Mesothelial cell of epicardium (in vitro differentiated cells): ENCODE measurements at places on chromosomes 4 and X. TPM values are rescaled to one million over a fixed set of nuclear protein-coding genes. Genes with fewer than 3 reads are reported as not detected.

The MAGEA11 gene
- not detected in 3 replicates for total RNA-seq

- DNase-seq = no peak
Observed at GRCh38 chrX:97907791-97908190, 1024.1 kb downstream of the RPA4 start.

DNA sequence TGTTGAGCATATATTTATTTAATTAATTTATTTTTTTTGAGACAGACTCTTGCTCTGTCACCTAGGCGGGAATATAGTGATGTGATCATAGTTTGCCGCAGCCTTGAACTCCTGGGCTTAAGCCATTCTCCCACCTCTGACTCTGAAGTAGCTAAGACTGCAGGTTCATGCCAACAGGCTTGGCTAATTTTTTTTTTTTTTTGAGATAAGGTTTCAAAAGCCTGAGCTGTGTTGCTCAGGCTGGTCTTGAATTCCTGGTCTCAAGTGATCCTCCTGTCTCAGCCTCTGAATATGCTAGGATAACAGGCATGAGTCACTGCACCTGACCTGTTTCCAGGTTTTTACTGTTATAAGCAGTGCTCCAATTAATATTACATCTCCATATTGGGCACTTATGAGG is 4.8 kb downstream of the ADD1 start:
- no peak for DNase-seq

The EDNRA gene
- 135 to 140 TPM (median 135 TPM) in 3 replicates for total RNA-seq

DNA sequence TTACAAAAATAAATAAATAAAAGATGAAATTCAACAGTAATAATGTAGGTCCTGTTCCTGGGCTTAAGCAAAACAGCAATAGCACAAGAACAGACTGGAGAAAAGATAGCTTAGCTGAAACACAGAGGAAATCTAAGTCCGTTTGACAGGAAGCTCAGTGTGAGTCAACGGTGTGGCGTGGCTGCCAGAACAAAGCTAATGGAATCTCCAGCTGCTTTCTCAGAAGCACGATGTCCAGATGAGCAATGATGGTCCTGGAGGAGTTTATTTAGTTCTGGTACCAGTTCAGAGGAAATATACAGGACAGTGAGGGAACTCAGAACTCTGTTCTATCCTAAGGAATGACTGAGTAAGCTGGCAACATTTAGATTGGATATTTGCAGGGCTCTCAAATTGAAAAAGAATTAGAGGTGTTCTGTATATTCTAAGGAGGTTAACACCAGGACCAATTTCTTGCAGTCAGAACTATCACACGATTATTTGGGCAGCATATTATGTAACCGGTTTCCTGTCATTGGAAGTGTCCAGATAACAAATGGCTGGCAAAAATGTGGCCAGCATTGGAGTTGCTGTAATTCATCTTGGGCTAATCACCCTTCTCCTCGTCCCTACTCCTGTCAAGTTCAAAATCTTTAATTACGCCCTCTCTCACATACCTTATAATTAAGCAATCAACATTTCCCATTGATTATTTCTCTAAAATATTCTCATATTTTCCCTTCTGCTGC is 12.7 kb downstream of the GAB3 start:
- no peak for DNase-seq

- no peak for DNase-seq
Observed at GRCh38 chr4:78237360-78237759, 180.2 kb downstream of the FRAS1 start.

The IL2RG gene
- 0.25 TPM in 1 of 3 replicates, not detected in the others for total RNA-seq

- no peak for DNase-seq
Observed at GRCh38 chrX:9647431-9647830, 118.2 kb downstream of the GPR143 start.

GRCh38 chr4:80788798-80789197 is 241.7 kb upstream of the BMP3 start:
- DNase-seq = no peak

DNA sequence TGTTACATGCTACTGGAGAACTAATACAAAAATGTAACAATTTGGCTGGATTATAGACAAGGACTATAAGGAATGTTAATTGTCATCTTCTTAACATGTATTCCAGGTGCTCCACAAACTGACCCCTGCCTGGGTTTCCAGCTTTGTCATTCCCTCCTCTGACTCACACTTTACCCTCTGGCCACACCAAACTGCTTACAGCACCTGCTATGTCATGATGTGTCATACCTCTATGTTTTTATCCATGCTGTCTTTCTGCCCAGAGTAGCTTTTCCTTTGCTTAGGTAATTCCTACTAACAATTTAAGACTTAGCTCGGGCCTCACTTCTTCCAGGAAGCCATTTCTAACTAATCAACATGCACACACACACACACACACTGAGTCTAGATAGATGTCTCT is 14.0 kb upstream of the SHROOM4 start:
- no peak for DNase-seq

DNA sequence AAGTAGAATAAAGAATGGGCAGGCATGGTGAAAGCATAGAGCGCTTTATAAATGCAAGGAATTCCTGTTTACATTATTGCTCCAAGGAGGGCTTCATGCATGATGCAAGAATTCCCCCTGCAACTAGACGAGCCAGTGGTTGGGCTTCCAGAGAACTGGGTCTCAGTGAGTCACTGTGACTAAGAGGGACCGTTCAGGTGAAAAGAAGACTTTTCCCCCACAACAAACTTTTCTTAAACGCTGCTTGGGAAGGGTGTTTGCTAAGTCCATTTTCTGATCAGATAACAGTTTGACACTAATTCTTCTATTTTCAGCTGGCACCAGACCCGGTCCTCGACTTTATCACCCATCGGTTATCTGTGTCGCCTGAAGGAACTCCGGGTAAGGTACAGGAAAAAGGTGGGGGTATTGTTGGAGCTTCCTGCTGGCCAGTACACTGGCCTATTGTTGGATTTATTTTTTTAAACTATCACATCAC is 40.1 kb downstream of the LDB2 start:
- DNase-seq = no peak

- no peak for DNase-seq
Observed at GRCh38 chrX:13372203-13372980, 52.5 kb upstream of the ATXN3L start.

- no peak for DNase-seq
Observed at GRCh38 chrX:2958199-2958598, 29.1 kb upstream of the ARSD start.

DNA sequence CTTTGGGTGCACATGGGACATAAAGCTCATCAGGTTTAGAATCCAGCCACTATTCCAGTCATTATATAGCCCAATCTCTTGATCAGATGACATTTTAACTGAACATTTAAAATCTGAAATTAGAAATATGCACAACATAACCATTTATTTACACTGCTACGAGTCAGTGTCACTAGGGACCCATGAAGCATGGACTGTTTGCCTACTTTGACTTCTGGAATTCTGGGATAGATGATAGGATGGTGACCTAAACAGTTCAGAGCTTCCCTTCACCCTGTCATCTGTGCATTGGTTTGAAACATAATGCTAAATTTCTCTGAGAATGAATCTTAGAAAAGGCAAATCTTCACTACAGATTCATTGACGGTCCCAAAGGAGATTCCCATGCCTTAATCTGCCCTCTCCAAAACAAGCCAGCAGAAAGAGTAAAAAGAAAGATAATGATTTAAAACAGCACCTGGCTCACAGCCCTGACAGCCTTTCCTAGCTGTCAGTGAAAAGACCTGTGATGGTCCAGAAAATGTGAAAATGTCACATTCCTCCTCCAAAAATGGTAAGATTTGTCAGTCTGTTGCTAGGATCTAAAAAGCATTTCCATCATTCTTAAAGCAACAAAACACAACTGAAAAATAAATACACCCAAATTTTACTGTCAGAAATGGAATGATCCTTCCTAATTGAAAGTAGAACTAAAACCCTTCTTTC is 18.9 kb upstream of the HERC3 start:
- DNase-seq = no peak

The DDX60 gene
- 17.1 to 19.6 TPM (median 19.2 TPM) in 3 replicates for total RNA-seq

DNA sequence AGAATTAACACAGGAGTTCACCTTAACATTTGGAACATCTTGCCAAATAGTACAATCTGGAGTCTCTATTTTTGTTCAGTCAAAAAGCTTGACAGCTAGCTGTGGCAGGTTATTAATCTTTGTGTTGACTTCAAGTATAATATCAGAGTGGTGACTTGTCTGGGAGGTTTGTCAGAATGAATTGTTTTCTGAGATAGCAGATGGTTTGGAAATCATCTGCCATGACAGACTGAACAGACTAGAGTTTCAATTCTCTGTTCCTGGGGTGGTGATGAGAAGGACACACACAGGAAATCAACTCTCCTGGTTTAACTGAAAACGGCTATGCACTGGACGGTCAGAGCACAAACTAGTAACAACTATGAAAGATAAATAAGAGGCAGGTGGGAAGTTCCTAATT is 203.3 kb upstream of the EMCN start:
- DNase-seq = no peak

The FAM241A gene
- 0.20 to 0.35 TPM (median 0.27 TPM) in 3 replicates for total RNA-seq

The CXorf49 gene
- total RNA-seq = not detected in 3 replicates

- DNase-seq = no peak
Observed at GRCh38 chr4:65880594-65880993, 210.3 kb upstream of the EPHA5 start.

DNA sequence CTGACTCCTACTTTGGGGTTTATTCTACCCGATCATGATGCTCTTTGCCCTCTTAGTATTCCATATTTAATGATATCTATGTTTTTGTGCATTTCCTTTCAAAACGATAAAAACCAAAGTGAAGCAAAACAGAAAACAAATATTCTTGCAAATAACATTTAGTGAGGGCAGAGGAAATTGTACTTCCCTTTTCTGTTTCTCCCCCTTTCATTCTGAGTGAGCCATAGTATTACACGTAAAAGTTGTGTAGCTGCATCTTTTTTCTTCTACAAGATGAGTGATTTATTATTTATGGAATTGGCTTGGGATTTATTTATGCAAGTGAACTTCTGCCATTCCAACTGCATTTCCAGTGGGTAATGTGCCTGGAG is 109.9 kb downstream of the AFF2 start:
- no peak for DNase-seq

GRCh38 chr4:17020451-17020850 is 122.0 kb upstream of the LDB2 start:
- no peak for DNase-seq

The TMPRSS11B gene
- not detected in 3 replicates for total RNA-seq

DNA sequence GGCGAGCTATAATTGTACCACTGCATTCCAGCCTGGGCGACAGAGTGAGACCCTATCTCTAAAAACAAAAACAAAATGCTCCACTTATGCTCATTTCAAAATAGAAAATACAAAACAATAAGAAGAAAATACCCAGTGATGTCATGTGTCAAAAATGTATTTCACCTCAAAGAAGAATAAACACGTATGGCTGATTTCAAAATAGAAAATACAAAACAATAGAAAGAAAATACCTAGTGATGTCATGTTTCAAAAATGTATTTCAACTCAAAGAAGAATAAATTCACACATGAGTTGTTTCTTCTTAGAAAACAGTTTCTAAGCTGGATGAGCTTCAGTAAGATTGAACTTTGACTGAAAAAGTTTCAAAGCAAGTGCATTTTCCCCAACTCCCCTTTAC is 20.3 kb upstream of the PDCL2 start:
- DNase-seq = no peak

DNA sequence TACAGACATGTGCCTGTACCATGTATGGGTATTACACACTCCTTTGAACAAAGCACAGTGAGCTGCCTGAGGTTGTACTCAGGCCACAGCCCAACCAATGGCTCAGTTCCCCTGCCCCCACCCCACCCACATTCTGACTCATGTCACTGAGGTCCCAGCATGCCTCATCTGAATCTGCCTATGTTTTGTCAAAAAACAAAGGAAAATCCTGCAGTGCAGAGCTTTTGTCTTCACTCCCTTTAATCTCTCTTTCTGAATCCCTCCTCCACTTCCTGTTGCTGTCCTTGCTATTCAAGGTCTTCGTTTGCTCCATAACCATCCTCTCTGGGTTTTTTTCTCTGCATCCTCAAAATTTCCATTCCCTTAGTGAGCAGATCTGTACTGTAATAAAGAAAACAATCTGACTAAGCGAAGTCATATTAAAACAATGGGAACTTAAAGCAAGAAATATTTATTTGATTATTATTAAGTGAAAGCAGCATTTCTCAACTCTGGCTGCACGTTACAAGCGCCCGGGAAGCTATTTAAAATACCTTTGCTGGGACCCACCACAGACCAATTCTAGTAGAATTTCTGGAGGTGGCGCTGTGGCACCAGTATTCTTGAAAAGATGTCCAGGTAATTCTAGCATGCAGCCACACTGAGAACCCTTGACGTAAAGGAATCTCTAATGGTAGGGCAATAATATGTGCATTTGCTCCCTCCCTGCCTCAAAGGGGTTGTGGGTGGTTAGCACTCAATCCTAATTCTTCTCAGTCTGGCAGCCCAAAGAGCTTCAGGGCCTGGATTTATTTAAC is 8.7 kb downstream of the GUCY2F start:
- DNase-seq = no peak

- DNase-seq = no peak
Observed at GRCh38 chr4:9835430-9835829, 54.0 kb downstream of the DRD5 start.

The GPRASP1 gene
- 8.8 to 10.0 TPM (median 9.6 TPM) in 3 replicates for total RNA-seq
